A549 treated with RU486 at 1 μM for 4 hours (cell line): ENCODE measurements at places on chromosomes 2 and 18. TPM values are rescaled to one million over a fixed set of nuclear protein-coding genes. Genes with fewer than 3 reads are reported as not detected.

The CAD gene
- 50.1 to 70.8 TPM (median 60.1 TPM) in 5 replicates for total RNA-seq

The CDKL4 gene
- total RNA-seq: not detected in 5 replicates

The GATA6 gene
- 2.0 to 2.9 TPM (median 2.6 TPM) in 5 replicates for total RNA-seq

The FAM168B gene
- total RNA-seq: 66.2 to 94.6 TPM (median 92.6 TPM) in 5 replicates

The PRSS56 gene
- total RNA-seq: 0.14 to 0.27 TPM (median 0.22 TPM) in 4 of 5 replicates, not detected in the other
